ENCODE measurements at places on chromosomes 5 and 9. TPM values are rescaled to one million over a fixed set of nuclear protein-coding genes. Genes with fewer than 3 reads are reported as not detected.

GRCh38 chr5:149413477-149414210, 34.6 kb upstream of the IL17B start:
- no peaks in the 10 kb centered on the region for H3K36me3 ChIP-seq
- no peak overlapping the region for H3K27ac ChIP-seq
- peaks cover 4% of the 10 kb centered on the region for H3K27me3 ChIP-seq
- H3K4me1 ChIP-seq: no peaks in the 10 kb centered on the region
- no peak for DNase-seq

DNA sequence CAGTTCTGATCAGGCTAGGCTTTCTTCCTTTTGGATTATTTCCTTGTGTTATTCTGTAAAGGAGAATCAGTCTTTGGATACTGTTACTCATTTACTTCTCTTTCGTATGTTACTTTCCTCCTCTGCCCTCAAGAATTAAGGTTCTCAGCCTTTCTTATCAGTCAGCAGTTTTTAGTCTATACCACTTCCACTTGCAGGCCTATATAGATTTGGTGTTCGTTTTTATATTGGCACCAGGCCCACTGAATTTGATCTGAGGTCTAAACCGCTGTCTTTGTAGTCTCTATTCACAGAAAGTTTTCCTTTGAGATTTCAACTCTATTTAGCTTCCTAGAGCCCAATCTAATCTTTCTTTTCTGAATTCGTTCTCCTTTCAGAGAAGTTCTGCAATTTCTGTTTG, 62.8 kb downstream of the ERBIN start:
- DNase-seq: no peak
- H3K27ac ChIP-seq: no peak overlapping the region
- peaks cover 11% of the 10 kb centered on the region for H3K36me3 ChIP-seq
- no peaks in the 10 kb centered on the region for H3K4me1 ChIP-seq
- no peaks in the 10 kb centered on the region for H3K27me3 ChIP-seq

GRCh38 chr9:14366076-14366475, 52.1 kb upstream of the NFIB start:
- peaks cover 2% of the 10 kb centered on the region for H3K27me3 ChIP-seq
- no peak overlapping the region for H3K4me3 ChIP-seq
- no peaks in the 10 kb centered on the region for H3K4me1 ChIP-seq

- DNase-seq: no peak
- H3K4me1 ChIP-seq: no peaks in the 10 kb centered on the region
- H3K4me3 ChIP-seq: no peak overlapping the region
- H3K36me3 ChIP-seq: no peaks in the 10 kb centered on the region
- no peaks in the 10 kb centered on the region for H3K27me3 ChIP-seq
Measured at GRCh38 chr9:8604201-8604600, 804.6 kb upstream of the DMAC1 start.

- peak overlapping the region; percentile 95 for H3K4me3 ChIP-seq
- peaks cover 48% of the 10 kb centered on the region for H3K4me1 ChIP-seq
- H3K27ac ChIP-seq: peak overlapping the region; percentile 96
- peaks cover 45% of the 10 kb centered on the region for H3K36me3 ChIP-seq
- no peaks in the 10 kb centered on the region for H3K27me3 ChIP-seq
Measured at GRCh38 chr5:98927242-98927988, 1.4 kb downstream of the CHD1 start.

DNA sequence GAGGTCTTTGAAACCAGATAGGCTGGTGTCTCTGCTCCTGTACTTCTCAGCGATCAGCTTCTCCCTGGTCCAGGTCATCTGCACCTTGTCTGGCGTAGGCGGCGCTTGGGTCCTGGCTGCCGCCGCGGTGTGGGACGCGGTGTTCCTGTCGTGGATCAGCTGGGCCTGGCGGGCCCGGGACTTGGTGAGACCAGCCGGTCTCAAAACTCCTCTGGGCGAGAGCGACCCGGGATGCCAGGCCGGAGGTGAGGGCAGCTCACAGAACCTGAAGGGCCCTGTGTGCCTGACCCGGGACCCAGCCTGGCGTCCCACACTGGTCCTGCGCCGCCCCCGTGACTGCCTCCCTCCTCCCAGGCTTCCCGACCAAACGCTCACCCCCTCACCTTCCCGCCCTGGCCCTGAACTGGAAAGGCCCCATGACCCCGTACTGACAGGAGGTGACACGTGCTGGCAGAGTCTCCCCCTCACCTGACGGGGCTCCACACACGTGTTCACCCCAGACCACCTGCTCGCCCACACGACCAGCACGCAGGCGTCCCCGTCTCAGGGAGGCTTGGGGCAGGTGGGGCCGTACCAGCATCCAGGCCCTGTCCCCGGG, 49.0 kb downstream of the NKD2 start:
- H3K4me3 ChIP-seq: no peak overlapping the region
- peaks cover 24% of the 10 kb centered on the region for H3K36me3 ChIP-seq
- H3K27me3 ChIP-seq: no peaks in the 10 kb centered on the region
- H3K27ac ChIP-seq: no peak overlapping the region
- DNase-seq: no peak

- no peak overlapping the region for H3K4me3 ChIP-seq
- H3K27ac ChIP-seq: no peak overlapping the region
- H3K36me3 ChIP-seq: no peaks in the 10 kb centered on the region
Measured at GRCh38 chr9:115098226-115098965, 19.6 kb downstream of the TNC start.

- no peaks in the 10 kb centered on the region for H3K36me3 ChIP-seq
- no peaks in the 10 kb centered on the region for H3K4me1 ChIP-seq
- no peaks in the 10 kb centered on the region for H3K27me3 ChIP-seq
- H3K27ac ChIP-seq: no peak overlapping the region
Measured at GRCh38 chr9:115986508-115986907, 167.1 kb upstream of the PAPPA start.

- peaks cover 7% of the 10 kb centered on the region for H3K4me1 ChIP-seq
- no peak for DNase-seq
- H3K36me3 ChIP-seq: no peaks in the 10 kb centered on the region
- H3K27ac ChIP-seq: no peak overlapping the region
Measured at GRCh38 chr9:137986268-137987099, 108.9 kb downstream of the CACNA1B start.

DNA sequence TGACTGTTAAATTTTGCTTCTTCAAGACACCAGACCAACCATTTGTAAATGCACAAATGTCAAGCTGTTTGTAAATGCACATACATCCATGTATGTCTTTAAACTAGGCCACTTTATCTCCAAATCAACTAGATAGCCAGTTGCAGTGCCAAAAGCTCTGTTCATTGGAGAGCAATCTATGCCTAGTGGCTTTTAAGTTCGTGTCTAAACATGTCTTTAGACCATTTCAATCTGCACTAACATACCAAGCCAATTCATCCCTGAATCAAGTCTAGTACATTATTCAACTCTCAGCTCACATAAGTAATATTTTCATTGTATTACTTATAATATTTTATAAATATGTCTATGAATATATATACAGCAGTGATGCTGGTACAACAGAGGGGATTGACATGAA, 985.9 kb downstream of the CDH18 start:
- H3K4me1 ChIP-seq: no peaks in the 10 kb centered on the region
- H3K4me3 ChIP-seq: no peak overlapping the region
- no peaks in the 10 kb centered on the region for H3K36me3 ChIP-seq
- no peak for DNase-seq
- no peaks in the 10 kb centered on the region for H3K27me3 ChIP-seq
- no peak overlapping the region for H3K27ac ChIP-seq

- no peak for DNase-seq
- H3K4me3 ChIP-seq: no peak overlapping the region
- peaks cover 51% of the 10 kb centered on the region for H3K36me3 ChIP-seq
- H3K27me3 ChIP-seq: no peaks in the 10 kb centered on the region
Measured at GRCh38 chr5:7886849-7887475, 18.0 kb downstream of the MTRR start.

FOXD4L3 gene
- 0.13 TPM for total RNA-seq

SV2C gene
- total RNA-seq: not detected

TMEM252 gene
- total RNA-seq: not detected

HMMR gene
- 87.7 TPM for total RNA-seq

MEIKIN gene
- not detected for total RNA-seq

ROR2 gene
- 0.05 TPM for total RNA-seq

CCNI2 gene
- 8.3 TPM for total RNA-seq

N4BP3 gene
- total RNA-seq: 5.9 TPM

SGCD gene
- not detected for total RNA-seq

PCDHA1 gene
- total RNA-seq: not detected

CCNJL gene
- total RNA-seq: not detected

SCGB3A2 gene
- total RNA-seq: not detected

CTXN3 gene
- not detected for total RNA-seq

ARHGEF37 gene
- 1.0 TPM for total RNA-seq

BRD8 gene
- total RNA-seq: 72.3 TPM

All from activated CD8-positive, alpha-beta T cell treated with anti-CD3 and anti-CD28 coated beads, Interleukin-2, amount 10 ng/mL, durations not matched to agents 7 days and 5 days (primary cell).